ENCODE measurements at places on chromosomes 4 and X.

- no peak for DNase-seq
Measured at GRCh38 chrX:44705817-44706551, 137.8 kb upstream of the DUSP21 start.

- DNase-seq = no peak
Measured at GRCh38 chrX:122026665-122027064, 979.3 kb downstream of the GLUD2 start.

GRCh38 chrX:1261285-1261684 lies 7.3 kb upstream of the CSF2RA start:
- no peak for DNase-seq

- DNase-seq = no peak
Measured at GRCh38 chrX:122113376-122113775, 1066.0 kb downstream of the GLUD2 start.

DNA sequence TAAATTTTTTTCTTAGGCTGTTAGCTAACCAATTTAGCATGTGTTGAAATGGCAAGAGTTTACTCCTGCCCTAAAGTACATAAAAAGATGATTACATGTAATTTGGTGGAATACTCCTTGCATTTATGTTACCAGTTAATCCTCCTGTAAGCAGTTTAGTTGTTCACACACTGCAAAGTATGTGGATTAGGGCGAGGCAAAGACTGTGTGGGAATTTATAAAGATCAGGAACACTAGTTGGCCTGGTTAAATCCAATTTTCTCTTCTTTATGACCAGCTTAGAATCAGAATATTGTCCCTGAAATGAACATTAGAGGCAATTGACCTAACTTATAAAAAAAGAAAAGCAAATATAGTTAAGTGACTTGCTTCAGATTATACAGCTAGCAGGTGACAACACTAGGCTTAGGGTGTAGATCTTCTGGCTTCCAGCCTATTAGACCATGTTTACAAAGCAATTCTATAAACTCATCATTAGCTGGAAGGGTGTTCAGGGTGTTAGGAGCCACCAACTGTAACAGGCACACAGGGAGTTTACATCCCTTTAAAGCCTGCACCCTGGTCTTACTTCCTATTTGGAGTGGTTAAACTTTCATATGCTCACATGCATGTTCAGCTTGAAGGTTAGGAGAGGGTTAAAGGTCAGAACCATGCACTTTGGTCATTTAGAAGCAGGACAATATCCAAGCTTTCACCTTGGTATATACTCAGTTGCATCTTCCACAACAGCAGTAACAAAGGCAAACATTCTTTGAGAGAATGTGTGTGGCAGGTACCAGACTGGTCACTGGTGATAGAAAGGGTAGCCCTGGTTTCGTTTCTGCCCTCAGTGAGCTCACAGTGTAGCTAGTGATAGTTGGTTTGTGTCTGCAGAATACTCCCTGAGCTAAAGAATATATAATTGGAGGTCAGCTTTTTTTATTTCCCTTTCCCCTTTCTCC lies 72.6 kb downstream of the GC start:
- no peak for DNase-seq

DNA sequence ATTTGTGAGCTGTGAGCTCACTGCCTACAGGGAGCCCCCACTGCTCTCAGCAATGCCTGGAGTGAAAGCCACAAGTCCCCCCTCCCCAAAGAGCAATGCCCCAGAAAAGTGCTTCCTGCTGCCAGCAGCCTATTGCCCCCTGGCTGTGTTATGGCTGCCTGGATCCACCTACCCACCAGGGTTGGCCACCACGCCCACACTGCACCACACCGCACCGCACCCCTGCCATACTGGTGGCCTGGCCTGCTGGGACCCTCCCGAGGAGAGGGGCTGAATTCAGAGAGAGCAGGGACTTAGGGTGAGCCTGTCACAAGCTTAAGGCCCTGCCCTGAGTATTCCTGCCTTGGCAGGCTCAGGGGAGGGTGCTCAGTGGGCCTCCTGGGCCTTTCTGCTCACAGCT lies 4.3 kb downstream of the CFAP99 start:
- no peak for DNase-seq

DNA sequence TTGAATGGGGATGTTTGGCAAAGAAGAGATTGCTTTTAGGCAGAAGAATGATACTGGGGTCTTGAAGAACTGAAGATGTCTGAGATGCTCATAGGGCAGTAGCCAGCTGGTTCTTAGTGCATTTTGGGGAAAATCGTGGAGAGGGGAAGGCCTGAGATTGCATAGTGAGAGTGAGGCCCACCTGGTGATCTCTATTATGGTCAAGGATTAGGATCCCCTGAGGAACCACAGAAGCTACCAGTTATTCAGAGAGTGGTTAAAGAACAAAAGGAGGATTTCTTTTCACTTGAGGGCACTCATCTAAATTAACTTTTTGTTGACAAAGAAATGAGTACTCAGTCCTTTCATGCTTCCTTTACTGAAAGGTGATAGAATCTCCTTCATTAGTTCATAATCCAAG lies 271.3 kb upstream of the HAND2 start:
- no peak for DNase-seq

DNA sequence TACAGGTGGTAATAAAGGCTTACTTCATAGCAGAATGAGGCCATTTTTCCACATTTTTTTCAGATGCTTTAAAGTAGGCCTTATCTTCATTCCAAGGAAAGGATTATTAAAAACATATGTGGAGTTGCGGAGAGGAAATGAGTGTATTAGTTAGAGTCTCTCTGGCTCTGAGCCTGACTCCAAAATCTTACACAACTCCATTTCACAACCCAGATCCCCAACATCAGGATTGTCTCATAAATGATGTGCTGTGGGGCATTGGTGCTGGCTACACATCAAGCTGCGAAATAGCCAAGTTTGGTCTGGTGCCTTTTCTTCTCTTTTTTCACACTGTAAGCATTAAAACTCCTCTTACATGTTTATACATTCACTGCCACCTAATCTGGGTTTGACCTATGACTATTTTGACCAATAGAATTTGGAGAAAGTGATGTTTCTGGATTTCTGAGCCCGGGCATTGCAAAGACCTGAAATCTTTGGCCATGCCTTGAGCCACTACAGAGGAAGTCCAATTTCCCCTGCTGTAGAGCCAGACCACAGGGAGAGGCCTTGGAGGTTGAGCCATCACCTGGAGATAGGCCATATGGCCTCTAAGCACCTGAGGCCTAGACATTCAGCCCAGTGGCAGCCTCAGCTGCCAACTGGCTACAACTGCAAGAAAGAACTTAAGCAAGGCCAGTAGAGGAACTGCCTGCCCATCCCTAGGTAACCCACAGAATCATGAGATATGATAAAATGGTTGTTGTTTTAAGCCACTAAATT lies 16.7 kb upstream of the SOD3 start:
- no peak for DNase-seq

DNA sequence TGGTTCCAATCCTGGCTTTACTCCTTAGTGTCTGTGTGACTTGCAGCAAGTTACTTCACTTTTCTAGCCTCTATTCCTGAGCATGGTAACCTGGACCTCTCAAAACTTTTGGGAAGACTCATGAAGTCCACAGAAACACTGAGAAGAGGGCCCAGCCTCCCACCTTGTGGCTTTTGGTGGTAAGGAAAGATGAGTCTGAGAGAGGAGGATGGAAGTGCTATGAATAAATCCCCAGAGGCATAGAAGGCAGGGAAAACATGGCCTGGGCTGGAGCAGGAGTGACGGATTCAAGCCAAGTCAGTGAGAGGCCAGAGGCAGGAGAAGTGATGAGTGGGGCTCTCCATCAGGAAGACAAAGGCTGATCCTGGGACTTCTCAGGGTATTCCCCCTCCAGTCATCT lies 10.9 kb upstream of the MAGEA4 start:
- DNase-seq = no peak

- DNase-seq = no peak
Measured at GRCh38 chr4:184479516-184479950, 5.2 kb upstream of the IRF2 start.

DNA sequence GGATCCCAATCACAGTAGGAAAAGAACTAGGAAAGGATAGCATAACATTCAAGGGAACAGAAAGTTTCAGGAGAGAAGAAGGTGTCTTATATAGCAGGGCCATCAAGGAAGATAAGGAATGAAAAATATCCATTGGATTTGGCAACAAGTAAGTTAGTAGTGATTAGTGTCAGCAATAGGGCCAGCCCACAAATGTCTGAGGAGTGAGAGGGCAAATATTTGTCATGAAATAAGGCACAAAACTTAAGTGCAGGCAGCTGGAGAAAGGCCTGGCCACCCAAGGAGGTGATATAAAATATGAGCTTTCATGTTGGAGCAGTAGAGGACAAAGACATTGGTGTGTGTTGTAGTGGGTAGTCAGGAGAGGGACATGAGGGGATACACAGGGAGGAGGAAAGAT lies 132.1 kb downstream of the COL4A6 start:
- DNase-seq = no peak

DNA sequence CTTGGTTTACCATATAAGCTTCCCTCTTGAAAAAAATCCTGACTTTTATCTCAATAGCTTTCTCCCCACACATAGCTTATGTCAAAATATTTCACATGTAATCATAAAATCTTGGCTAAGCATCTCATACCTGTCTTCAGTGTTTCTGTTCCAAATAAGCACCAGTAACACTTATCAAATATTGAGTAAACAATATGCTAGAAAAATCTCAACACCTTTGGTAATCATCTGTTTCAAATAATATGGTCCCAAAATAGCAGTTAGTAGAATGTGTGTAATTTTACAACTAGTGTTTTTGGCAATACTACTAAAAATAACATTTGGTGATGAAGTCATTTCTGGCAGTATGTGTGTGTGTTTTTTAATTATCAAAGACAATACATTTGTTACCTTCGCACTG lies 2138.2 kb downstream of the PCDH7 start:
- no peak for DNase-seq

GRCh38 chrX:15914486-15914885 lies 59.9 kb upstream of the AP1S2 start:
- no peak for DNase-seq

DNA sequence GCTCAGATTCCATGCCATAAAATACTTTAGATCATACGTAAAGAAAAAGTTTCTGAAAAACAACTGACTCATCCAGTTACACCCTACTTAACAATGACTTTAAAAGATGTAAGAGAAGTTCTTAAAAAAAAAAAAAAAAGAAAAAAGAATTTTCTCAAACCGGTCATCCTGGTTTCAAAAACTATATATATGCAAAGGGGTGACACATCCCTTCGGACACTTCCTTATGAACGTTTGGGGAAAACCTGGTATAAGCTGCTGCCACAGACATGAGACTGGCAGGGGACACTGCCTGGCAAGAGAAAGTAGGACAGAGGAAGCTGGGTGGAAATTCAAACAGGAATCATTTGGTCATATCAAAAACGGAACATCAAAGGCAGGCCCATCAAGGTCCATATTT lies 81.2 kb upstream of the PRSS48 start:
- DNase-seq = no peak

DNA sequence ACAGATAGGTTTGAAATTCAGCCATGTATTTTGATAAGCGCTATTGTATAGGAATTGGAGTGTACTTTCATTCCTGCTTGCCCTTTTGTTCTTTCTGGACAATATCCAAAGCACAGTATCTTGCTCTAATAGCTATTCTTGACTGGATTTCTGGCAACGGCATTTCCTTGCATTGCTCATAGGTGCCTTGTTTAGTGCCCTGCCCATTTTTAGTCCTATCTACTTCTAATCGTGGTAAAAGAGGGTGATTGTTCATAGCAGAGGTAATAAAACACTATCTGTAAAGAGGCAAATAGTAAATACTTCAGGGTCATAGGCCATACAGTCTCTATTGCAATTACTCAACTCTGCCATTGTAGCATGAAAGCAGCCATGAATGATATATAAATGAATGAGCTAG lies 155.9 kb downstream of the IL1RAPL2 start:
- DNase-seq = no peak

DNA sequence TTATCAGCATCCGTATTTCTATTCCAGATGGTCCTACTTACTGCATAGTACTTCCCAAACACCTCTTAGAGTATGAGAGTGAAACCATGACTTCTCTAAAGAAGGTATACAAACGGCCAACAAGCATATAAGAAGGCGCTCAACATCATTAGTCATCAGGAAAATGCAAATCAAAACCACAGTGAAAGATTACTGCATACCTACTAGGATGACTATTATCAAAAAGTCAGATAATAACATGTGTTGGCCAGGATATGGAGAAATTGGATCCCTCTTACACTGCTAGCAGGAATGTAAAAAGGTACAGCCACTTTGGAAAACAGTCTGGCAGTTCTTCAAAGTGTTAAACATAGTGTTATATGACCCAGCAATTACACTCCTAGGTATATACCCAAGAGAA lies 215.3 kb upstream of the CXorf66 start:
- DNase-seq = no peak

DNA sequence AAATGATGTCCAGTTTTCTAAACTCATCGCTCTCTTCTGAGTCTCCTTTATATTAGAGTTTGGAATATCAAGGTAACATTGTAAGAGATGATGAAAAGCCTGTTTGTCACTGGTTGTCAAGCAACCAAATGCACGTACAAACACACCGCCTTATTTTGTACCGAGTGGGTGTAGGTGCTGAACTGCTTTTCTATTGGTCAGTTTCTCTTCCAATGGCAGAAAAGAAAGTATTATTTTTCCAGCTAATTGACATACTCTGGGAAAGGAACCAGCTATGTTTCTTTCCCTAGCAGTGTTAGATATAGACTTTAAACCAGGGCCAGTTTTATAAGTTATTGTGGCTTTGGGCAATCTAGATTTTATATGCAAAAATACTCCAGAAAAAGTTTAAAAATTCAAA lies 6.6 kb upstream of the PPM1K start:
- no peak for DNase-seq

DNA sequence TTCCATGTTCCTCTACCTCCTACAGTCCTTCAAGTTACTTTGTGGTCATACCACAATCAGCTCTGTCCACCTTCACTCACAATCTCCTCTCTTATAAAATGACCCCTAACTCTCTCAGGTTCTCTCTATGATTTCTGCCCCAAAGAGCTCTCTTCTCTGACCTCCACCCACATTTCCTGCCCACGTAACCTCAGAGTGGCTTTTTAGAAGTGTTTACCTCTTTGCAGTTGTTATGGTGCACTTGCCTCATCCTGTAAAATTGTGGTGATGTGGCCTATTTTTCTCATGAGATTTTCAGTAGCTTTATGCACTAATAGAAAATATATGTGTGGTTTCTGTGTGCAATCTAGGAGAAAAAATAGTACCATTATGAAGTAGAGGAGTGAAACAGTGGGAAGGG lies 215.8 kb downstream of the PACRGL start:
- peak; percentile 82 for DNase-seq

GRCh38 chr4:68336530-68336929 lies 13.4 kb downstream of the YTHDC1 start:
- DNase-seq = no peak

- no peak for DNase-seq
Measured at GRCh38 chrX:56932653-56933339, 62.5 kb downstream of the SPIN3 start.

DNA sequence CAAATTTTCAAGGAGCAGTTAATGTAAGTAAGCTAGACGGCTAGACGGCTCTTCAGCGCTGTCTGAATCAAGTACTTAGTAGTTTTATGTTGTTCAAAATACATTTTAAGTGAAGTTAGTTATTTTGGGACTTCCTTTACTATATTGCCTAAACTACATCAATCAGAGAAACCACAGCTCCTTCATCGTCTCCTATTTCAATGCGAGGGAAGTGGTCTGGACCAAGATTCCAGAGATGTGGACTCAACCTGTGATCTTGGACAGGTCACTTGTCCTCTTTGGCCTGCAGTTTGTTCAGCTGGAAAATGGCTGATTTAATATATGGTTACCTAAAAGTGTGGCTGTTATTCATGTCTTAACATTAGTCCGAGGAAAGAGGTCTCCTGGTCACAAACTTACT lies 10.6 kb downstream of the ING2 start:
- no peak for DNase-seq

- no peak for DNase-seq
Measured at GRCh38 chr4:105352826-105353225, 121.0 kb downstream of the PPA2 start.

All from immature natural killer cell (primary cell).